Sciatic nerve (tissue), 2 donors: ENCODE measurements at places on chromosomes 12 and 14. TPM values are rescaled to one million over a fixed set of nuclear protein-coding genes. Genes with fewer than 3 reads are reported as not detected.

The HELB gene
- total RNA-seq = 8.7 TPM

The PSEN1 gene
- total RNA-seq = 62.1 TPM

GRCh38 chr12:78392918-78393317 lies 471.7 kb upstream of the SYT1 start:
- DNase-seq = no peak

- DNase-seq = no peak
Measured at GRCh38 chr12:132262256-132263060, 66.9 kb downstream of the GALNT9 start.

DNA sequence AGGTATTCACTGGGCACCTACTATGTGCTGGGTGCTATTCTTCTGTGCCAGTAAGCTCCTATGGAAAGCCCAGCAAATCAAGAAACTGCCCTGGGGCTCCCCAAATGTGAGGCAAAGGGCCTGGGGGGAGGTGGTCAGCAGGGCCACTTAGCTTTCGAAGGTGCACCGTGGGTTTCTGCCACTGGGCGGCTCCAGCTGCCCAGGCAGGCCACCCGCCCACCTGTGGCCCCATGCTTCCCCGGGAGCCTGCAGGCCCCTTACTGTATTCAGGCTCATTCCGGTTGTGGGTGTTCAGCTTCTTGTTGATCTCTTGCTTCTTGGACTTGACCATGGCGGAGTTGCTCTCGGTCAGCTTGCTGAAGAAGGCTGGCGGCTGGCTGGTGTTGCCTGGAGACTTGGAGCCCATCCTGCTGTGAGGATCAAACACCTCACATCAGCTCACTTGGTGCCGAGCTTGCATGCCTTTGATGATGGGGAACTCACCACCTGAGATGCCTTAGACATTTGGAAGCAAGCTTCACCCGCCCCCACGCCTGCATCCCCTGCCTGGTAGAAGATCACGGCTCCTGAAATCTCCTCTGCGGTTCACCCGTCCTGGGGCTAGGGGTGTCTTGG lies 37.3 kb downstream of the RFLNA start:
- no peak for DNase-seq

DNA sequence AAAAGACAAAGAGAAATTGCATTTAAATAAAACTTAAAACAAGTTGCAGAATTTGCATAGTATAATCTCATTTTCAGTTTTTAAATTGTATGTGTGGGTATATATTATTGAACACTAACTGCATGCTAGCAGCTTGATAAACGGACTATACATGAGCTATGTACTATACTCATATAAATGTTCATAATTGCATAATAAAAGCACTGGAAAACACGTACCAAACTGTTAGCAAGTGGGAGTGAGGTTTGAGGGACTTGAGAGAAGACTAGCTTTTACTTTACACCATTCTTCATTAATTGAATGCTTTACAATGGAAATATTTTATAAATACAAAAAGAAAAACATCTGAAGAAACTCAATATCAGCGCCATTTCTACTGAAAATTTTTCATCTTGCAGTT lies 32.2 kb upstream of the MDM1 start:
- DNase-seq = no peak

DNA sequence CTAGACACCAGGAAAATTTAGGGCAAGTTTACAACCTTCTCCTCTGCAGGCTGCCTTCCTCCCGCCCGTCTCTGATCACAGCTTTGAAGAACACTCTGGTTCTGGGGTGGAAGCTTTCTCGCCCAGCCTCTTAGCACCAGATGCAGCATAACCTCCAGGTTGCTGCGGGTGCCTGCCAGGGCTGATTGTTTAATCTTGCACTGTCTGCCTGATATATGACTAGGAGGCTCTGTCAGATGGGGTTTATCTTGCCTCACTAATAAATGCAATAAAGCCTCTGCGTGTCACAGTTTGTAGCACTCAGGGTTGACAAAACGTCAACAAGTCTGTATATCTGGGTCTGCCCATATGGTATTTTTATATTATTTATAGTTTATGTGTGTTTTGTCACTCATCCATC lies 388.2 kb downstream of the FUT8 start:
- no peak for DNase-seq

DNA sequence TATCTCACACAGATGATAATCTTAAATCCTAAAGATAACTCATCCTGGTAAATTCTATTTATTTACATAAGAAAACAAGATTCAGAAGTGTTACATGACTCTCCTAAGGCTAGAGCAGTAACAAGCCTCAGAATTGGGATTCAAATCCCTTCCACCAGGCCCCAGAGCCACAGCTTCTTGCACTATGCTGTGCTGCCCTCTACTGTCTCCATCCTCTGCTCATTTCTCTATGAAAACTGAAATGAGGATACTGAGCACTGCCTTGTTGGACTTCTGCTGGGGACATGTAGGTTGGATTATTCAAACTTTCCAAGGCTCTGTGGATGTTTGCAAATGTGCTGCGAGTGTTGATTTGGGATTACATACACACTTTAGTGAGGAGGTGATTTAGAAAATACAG lies 23.5 kb upstream of the C12orf50 start:
- no peak for DNase-seq

GRCh38 chr14:31536201-31536960 lies 24.8 kb upstream of the NUBPL start:
- no peak for DNase-seq

GRCh38 chr14:101881426-101881825 lies 82.9 kb upstream of the DYNC1H1 start:
- DNase-seq = no peak

DNA sequence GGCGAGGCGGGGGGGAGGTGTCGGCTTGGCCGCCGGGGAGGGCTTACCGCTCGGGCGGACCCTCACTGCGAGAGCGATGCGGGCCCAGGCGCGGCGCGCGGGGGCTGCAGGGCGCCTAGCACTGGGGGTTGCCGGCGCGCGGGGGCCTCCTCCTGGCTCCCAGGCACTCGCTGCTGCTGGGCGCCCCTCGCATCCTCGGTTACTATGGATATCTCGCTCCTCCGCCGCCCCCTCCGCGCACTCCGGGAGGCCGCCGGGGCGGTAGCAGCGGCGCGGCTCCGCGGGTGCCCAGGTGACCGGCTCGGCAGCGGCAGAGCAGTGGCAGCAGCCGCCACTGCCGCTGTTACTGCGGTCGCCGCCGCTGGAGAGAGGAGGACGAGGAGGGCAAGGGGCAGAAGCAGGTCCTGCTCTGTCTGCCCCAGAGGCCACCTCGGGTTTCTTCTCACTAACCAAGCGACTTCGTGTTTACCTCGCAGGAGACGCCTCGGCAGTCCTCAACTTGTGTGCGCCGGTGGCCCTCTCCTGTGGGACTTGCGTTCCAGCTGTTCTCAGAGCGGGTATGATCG lies 250.1 kb downstream of the APAF1 start:
- DNase-seq = no peak

DNA sequence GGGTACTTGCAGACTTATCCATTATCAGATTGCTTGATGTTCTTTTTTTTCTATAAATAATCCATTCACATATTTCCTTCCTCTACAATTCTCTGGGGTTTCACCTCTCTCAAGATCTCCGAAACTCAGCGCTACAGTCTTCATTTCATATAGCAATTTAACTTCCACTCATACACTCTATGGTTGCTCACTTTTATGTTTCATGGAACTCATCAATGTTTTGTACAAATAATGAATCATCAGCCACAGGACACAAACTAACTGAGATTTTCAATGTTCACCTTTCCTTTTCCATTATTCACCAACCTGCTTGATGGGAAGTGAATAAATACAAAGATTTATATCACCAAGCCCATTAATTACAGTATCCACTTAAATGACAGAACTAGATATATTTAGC lies 534.7 kb downstream of the LRFN5 start:
- no peak for DNase-seq

DNA sequence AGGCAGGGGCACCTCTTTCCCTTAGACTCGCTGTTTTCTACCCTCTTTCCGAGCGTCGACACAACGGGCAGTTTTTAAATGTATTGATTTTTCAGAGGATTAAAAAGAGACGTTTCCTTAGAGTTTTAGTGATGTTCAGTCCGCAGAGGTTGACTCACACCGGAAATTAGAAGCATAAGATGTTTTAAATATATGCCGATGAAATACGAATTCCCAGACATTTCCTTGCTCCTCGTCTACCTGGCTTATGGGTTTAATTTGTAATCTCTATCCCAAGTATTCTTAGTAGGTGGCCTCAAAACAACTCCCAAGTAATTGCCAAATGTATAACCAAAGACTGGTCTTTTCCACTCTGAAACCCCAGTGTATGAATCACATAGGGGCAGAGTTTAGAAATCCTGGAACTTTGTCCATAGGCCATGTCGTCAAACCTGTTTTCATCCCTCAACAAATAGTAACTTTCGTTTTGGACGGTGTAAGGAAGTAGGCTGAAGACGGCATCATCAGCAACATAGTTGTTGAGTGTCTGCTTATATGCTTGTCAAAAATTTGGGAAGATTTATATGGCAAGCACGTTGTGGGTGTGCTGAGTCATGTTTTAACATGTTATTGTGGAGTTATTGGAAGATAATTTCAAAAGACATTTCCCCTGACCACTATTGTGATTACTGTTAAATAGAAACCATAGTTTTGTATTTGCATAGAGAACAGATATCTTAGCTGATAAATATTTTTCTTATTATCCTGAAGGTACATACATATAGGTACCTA lies 824 bp downstream of the TBK1 start:
- DNase-seq = no peak

The ITGB7 gene
- 33.4 TPM for total RNA-seq

The BEST3 gene
- total RNA-seq = not detected

The RNASE2 gene
- total RNA-seq = 3.7 TPM

GRCh38 chr14:72643317-72643801 lies 250.5 kb downstream of the DPF3 start:
- DNase-seq = no peak

- no peak for DNase-seq
Measured at GRCh38 chr14:102630881-102631280, 38.4 kb downstream of the RCOR1 start.

The SCNN1A gene
- total RNA-seq = 16.8 TPM

The CINP gene
- total RNA-seq = 28.1 TPM

DNA sequence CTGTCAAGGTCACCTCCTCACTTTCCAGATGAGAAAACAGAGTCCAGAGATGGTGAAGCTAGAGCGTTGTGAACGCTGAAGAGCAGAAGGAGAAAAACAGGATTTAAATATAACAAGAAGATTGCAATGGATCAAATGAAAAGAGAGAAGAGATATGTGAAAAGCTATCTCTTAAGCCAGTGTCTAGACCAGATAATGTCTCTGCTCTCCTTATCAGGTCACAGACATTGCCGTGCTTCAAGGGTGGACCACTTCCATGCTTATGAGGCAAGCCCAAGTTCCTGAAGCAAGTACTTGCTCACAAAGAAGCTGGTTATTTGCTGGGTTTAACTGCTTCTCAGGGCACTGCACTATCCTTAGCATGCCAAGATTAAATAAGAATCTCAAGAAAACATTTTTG lies 31.6 kb upstream of the FRS2 start:
- no peak for DNase-seq

- peak; percentile 91 for DNase-seq
Measured at GRCh38 chr12:109461846-109462756, 15.0 kb downstream of the KCTD10 start.

The PMCH gene
- total RNA-seq = not detected

The CLEC4C gene
- total RNA-seq = not detected

DNA sequence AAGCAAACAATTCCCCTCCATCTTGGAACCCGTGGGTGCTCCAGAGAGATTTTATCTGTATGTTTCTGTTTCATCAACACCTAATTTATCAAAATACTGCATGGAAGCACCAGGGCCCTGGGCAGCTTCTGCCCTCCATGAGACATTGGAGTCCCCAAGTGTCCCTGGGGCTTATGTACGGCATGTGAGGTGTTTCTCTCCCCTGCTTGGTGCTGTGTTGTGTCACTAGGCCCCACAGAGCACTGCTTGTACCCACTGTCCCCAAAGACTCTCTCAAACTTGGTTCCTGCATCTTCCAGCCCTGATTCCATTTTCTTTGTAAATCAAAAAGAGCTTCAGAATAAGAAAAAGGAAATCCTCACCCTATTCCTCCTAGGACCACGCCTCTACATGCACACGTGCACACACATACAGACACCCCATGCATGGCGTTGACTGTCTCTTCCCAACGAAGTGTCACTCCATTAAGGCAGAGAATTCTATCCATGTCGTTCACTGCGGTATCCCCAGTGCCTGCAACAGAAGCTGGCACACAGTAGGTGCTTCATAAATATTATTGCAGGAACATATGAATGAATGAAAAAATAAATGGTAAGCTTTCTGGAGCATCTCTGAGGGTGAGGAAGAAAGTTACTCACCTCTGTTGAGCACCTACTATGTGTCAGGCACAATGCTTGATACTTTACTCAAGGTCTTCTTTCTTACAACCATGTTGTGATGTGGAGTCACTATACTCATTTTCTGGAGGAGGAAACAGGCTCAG lies 191.6 kb downstream of the DICER1 start:
- no peak for DNase-seq

- DNase-seq = no peak
Measured at GRCh38 chr14:83171761-83172160, 1638.1 kb upstream of the SEL1L start.

The HNF1A gene
- not detected for total RNA-seq

DNA sequence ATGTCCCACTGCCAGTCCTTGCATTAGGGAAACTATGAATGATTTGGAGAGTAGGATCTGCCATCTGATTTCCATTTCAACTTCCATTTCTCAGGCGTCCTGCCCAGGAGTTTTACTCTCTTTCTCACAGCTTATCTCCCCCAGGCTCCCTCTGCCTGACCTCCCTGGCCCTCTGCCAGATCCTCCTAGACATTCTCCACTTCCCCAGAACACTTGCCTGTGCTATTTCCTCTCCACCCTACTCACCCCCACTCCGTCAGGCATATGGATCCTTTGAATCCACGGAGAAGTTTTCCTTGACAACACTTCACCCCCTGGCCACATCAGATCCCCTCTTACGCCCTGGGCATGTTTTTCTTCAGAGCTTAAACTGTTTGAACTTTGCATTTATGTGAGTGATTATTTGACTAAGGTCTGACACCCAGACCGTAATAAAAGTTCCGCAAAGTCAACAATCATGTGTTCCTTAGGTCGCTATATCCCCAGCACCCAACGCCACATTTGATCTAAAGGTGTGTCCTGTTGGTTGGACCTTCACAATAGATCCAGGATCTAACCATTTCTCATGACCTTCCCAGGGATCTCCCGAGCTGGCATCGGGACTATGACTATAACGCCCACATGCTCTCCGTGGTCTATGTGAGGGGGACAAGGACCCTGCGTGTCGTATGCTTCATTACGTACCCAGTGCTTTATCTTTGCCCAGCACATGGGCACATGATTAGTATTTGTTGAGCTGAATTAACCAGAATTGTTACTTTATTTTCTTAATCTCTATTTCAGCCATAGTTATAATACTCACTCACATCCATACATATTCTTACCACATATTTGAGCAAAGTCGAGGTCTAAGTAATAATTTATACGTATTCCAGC lies 255.8 kb upstream of the FOXN3 start:
- DNase-seq = no peak

GRCh38 chr12:10220398-10221077 lies 7.9 kb downstream of the GABARAPL1 start:
- peak; percentile 76 for DNase-seq

- DNase-seq = no peak
Measured at GRCh38 chr12:95590775-95591174, 39.5 kb upstream of the USP44 start.

The ATP5F1B gene
- total RNA-seq = 246 TPM
